ENCODE measurements at places on chromosomes 11 and 22. TPM values are rescaled to one million over a fixed set of nuclear protein-coding genes. Genes with fewer than 3 reads are reported as not detected.
A peak's percentile ranks its signal among the peaks of the same experiment; 100 is the strongest.

- DNase-seq = no peak
These were observed 50.2 kb downstream of the CELF1 start for GRCh38 chr11:47502767-47503166.

DNA sequence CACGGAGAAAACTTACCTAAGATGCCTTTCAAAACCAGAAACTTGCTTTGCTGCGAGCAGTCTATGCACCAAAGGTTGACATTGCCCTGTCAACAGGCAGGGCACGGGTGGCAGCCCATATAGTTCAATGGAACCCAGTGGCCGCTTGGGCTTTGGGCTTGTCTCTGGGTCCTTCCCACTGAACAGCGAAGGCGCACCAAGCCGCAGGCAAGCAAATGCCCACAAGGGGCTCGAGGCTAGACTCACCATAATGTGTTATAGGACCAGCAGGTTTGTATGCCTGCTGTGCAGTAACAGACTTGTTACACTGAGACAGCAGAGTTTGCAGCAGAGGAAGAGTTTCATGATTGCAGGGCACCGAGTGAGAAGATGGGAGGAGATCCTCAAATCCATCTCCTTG lies 20.3 kb downstream of the CLDN5 start:
- DNase-seq = no peak

GRCh38 chr11:73265853-73266645 lies 6.1 kb upstream of the P2RY6 start:
- no peak for DNase-seq

The ALX4 gene
- total RNA-seq = not detected

The RAG2 gene
- total RNA-seq = not detected

GRCh38 chr11:33375688-33376311 lies 118.6 kb downstream of the HIPK3 start:
- DNase-seq = peak; percentile 36

The IFTAP gene
- total RNA-seq = 16.8 TPM

- no peak for DNase-seq
These were observed 122.2 kb upstream of the CADM1 start for GRCh38 chr11:115626414-115626813.

DNA sequence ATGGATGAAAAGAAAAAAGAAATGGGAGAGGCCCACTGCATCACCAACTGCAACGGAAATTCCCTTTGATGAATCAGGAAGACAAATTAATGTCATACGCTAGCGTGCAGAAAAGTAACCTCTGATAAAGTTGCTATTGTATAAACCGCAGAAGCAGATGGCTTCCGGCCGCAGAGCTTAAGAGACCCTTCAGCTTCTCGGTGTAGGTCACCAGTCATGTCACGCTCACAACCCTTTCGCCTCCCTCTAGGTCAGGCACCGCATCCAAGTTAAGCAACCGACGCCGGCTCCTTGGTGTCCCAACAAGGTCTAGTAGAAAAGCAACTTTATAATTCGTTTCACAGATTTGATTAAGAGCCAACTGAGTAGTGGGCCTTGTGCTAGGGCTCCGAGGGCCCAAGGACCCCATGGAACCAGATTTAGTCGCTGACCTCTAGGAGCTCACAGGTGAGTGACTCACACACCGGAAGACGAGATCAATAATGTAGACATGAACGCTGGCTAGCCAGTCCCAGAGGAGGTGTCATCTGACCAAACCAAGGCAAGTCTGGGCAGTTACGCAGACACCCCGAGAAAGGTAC lies 1.2 kb upstream of the ZFP91 start:
- DNase-seq = peak; percentile 88

DNA sequence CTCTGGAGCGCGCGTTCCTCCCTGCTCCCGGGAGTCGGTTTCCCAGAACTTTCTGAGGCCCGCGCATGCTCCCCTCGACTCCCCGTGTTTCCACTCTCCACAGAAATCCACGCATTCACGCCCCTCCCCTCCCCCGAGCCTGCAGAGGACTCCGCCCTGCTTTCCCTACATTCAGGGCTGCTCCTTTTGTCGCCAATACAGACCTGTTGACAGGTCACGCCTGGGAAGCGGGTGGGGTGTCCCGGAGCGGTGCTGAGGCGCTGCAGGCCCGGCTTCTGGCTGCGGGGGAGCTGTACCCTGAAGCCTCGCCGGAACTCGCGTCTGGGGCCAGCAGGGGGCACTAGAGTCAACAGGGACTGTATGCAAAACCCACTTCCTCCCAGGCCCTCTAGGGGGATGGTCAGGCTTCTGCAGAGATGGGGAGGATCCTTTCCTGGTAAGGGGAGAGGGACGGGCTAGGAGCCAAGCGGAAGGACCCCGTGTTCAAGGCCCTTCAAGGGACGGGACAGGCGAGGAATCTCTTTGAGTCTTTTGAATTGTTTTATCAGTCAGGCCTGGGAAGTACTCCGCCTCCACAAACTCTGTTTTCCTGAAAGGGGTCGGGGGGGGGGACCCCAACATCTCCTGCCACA lies at the start of gene PRAME:
Gene PRAME, minus strand, starts transcription at position 294 of the 632 bp plus-strand sequence. CDS start 2,433 bp downstream, outside the sequence.
- no peak for DNase-seq

The AAMDC gene
- 31.6 TPM for total RNA-seq

DNA sequence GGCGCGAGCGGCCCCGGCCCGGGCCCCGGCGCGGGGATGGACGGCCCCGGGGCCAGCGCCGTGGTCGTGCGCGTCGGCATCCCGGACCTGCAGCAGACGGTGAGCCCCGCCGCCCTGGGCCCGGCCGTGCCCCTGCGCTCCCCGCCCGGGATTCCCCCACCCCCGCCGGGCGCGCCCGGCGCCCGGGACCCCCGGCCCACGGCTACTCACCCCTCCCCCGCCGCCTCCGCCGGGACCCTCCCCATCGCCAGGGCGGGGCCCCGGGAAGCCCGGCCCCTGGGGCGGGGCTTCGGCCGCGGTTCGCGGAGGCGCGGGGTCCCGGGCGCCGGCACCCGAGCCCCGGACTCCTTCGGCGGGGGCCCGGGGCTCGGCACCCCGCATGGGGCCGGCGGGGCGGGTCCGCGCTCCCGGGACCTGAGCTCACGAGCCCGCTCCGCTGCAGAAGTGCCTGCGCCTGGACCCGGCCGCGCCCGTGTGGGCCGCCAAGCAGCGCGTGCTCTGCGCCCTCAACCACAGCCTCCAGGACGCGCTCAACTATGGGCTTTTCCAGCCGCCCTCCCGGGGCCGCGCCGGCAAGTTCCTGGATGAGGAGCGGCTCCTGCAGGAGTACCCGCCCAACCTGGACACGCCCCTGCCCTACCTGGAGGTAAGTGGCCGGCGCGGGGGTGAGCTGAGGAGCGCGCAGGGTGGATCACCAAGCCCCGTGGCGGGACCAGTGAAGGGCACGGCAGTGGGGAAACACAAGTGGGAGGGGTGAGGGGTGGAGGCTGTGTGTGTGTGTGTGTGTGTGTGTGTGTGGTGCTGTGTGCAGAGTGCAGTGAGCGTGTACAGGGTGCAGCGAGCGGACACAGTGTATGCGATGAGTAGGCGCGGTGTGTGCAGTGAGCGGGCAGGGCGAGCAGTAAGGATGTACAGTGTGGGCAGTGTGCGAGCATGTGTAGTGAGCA lies 2.3 kb downstream of the SHANK3 start:
- no peak for DNase-seq

The ADM gene
- total RNA-seq = 137 TPM

The SESN3 gene
- total RNA-seq = 23.2 TPM

DNA sequence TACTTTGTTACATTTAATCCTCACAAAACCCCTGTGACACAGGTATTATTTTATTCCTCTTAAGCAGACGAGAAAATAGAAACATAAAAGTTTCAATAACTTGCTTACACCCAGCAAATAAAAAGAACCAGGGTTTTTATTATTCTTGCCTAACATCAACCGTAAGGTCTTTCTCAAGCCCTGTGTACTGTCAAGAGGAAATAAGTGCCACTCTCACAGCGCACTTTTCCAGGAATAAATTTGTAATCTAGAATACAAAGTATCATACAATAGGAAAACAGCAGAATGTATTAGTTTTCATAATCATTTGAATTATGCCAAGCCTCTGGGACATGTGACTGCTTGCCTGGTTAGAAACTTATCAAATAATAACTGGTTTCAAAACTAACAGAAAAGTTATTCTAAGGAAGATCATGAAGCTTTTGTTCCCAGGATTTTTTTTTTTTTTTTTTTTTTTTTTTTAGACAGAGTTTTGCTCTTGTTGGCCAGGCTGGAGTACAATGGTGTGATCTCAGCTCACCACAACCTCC lies 7.4 kb downstream of the CCDC34 start:
- no peak for DNase-seq

The PHRF1 gene
- 23.8 TPM for total RNA-seq

DNA sequence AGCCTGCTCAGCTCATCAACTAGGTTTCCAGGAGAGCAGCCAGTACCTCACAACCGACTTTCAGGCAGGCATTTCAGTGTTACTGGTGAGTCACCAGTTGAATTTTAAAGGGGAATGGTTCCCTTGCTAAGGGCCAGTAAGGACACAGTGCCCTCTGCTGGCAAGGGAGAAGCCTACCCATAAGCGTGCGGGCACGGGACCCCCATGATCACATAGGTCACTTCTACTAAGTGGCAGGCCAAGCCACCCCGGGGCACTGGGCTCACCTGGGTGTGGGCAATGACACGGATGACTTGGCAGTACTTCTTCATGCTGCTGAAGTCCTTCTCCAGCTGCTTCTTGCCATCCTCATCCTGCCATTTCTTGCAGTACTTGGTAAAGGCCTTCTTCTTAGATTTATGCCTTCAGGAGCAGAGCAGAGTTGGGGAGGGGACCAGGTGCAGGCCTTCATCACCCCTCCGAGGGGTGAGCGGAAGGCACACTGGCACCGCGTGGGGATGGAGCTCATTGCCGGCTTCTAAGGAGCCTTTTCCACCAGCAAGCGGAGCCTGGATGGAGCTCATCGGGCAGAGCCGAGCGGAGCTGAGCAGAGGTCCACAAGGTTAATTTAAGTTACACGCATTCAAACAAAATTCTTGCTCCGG lies 2.9 kb downstream of the RPL3 start:
- peak; percentile 89 for DNase-seq

The PTPN5 gene
- total RNA-seq = not detected

DNA sequence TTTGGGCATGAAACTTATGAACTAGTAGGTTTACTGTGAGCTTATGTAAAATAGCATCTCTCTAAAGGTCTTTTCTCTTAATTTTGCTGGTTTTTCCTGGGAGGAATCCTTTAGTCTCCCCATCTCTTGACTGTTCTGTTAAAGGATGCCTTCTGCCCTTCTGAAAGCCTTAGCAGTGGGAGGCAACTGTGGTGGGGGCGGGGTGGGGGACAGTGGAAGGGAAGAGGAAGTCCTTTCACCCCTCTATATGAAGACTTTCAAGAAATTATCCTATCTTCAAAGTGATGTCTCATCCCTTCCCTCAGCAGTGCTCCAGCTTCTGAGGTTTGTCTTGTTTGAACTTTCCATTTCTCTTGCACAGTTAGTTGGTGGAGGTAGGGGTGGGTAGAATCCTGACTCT lies 73.1 kb downstream of the ELP4 start:
- no peak for DNase-seq

The SLC1A2 gene
- total RNA-seq = not detected

The GAB4 gene
- not detected for total RNA-seq

The LGR4 gene
- total RNA-seq = 2.7 TPM

The PRRG4 gene
- 1.9 TPM for total RNA-seq

DNA sequence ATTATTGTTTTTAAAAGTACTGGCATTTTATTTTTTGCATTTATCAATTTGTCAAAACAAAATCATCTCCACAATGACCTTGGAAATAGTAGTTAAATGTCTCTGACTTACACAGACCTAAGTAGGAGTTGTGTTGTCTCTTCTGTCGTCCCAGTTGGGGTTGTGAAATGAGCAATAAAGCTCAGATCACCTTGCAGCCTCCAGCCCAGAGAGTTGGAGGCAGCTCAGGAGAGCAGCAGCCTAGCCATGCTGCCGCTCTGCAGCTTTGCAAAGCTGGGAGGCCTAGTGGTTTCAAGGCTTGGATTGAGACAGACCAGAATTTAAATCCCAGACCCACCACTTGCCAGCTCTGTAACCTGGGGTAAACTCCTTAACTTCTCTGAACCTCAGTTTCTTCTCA lies 65.2 kb upstream of the CRYBB3 start:
- DNase-seq = no peak

DNA sequence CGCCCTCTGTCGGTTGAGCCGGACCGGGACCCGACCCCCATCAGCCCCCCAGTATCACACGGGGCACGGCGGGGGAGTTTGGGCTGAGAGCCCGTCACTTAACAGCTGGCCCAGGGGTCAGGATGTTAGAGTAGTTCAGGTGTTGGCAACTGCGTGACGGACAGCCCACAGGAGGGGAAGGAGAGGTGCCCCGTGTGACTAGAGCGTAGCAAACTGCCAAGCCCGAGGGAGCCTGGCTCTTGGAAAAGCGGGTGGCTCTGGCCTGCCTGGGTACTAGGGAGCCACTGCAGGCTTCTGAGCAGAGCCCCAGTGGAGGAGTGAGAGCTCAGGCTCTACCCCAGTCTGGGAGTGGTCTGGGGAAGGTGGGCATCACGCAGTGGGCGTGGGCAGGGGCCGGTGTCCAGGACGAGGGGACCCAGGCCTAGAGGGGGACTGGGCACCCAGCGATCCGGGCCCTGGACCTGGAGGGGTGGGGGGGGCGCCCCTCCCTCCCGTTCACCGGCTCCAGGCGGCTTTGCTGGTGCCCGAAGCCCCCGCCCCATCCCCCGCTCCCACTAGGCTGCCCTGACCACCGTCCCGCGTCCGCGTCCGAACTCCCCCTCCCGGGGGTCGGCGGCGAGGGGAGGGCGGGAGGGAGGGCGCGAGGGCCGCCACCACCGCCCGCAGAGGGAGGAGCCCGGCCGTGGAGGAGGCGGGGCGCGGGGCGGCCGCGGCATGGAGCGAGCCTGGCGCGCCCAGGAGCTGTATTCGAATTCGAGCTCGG lies 24.4 kb downstream of the SHANK3 start:
- no peak for DNase-seq

DNA sequence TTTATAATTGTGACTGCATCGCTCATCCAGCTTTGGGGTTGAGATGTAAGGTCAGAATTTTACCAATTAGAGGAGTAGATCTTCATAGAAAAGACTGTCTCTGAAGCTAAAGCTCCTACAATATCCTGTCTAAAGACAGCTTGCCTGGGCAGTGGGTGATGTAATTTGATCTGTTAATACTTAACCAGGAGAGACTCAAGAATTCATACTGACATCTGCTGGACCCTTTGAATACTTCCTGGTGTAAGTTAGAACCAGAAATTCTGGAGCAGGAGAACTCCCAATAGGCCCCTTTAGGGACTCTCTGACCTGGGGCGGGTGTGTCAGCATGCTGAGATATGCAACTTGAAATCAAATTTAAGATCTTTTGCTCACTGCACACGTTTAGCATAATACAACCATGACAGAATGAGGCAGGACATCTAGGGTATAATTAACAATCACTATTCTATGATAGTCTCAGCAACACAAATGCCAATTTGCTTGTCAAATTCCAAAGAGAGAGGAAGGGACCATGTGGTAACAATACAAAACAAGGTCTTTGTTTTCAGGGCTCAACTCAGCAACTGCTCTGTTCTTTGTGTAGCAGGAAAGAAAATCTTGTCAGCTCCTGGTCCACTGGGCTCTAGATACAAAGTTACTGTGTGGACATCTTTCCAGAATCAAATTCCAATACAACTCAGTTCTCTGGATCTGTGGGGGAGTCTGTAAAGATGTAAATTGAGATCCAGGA lies 143.9 kb downstream of the INSC start:
- DNase-seq = no peak

The KCNK4 gene
- not detected for total RNA-seq

The OVCH2 gene
- total RNA-seq = not detected

The LIF gene
- total RNA-seq = 0.25 TPM

The CLCF1 gene
- total RNA-seq = 2.4 TPM

All from dermis microvascular lymphatic vessel endothelial cell (primary cell).